ENCODE measurements at places on chromosomes 3 and 15. TPM values are rescaled to one million over a fixed set of nuclear protein-coding genes. Genes with fewer than 3 reads are reported as not detected.

FAM107A gene
- total RNA-seq: not detected

- DNase-seq: no peak
Measured at GRCh38 chr15:73540161-73540560, 93.0 kb downstream of the NPTN start.

DNA sequence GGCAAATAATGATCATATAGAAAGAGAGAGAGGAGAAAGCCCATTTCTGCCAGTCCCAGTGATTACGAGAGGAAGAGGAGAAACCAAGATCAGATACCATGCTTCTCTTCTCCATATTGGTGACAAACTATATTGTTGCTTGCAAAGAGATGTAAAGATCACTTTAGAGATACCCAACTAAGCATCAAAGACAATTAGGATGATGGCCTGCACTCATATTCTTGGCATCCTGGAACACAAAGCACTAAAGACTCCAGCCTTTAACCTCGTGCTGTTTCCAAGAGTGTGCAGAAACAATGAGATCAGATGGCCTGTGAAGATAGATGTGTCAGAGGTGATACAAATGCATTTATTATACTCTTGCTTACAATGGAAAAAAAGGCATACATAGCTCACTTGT lies 170.7 kb upstream of the TP63 start:
- DNase-seq: no peak

- DNase-seq: no peak
Measured at GRCh38 chr15:88127432-88127790, 129.1 kb downstream of the NTRK3 start.

SCN11A gene
- 0.08 TPM for total RNA-seq

ECE2 gene
- not detected for total RNA-seq

DNA sequence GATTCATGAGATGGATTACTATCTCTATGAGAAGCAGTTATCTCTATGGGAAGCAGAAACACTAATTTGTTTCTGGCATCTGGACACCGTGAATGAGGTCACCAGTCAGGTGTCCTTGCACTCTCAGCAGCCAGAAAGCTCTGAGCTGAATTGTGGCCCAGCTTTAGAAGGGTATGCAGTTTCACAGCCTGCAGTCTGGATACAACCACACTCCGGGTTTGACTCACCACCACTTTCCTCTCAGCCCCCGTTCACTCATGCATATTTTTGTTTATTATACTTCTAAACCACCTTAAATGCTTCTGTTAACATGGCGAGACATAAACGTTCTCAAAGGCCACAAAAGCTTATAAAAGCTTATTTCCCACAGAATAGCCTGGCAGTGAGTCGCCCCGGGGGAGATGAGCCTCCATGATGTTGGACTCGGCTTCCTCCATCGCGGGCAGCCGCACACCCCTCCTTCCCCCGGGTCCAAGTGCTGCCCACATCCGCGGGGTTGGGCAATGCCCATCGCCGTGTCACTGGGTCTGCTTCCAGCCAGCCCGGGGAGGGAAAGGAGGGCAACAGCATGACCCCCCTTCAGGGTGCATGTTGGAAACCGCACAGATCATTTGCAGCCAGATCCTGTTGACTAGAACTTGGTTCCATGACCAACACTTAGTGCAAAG lies 16.8 kb upstream of the SLC41A3 start:
- no peak for DNase-seq

DNA sequence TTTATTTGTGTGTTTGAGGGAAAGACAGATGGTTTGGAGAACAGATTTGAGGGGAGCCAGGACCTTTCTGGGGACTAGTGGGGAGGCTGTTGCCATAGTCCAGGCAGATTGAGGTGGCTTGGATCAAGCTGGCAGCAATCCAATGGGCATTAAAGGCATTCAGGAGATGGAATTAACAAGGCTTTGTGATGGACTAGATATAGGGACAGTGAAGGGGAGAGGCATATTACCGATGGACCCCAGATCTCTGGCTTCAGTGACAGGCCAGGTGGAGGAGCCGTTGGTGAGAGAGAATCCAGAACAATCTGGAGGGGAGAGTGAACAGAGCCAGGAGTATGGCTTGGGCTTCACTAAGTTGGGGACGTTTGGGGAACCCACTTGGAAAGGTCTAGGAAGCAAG lies 124.8 kb downstream of the EEFSEC start:
- no peak for DNase-seq

PPP2R3A gene
- 0.44 TPM for total RNA-seq

NR2E3 gene
- not detected for total RNA-seq

DNA sequence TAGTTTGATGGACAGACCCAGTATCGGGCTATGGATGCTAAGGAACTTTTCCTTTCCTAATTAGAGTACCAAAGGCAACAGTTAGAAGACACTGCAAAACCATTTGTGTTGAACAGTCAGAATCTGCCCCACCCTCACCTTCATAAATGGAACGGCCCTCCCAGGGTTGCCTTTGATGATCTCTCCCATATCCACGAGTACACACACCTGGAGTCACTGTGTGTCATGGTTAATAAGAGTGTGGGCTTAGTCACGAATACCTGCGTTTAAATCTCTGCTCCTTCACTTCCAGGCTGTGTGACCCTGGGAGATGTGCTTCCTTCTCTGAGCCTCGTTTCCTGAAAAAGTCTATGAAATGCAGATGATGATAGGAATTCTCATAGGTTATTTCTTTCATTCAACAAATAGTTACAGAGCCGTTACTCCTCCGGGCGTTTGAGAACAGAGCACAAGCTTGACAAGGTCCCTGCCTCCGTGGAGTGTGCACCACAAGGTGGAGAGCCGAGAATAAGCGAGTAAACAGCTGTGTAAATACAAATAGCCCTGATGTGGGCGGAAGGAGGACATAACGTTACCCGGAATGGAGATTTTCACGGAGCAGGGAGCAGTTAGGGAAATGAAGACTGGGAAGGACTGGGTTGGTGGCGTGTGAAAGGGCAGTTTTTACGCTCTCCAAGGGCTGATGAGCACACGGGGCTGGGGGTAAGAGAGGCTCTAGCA lies 6.7 kb downstream of the SLC51A start:
- DNase-seq: no peak

SLC51B gene
- not detected for total RNA-seq

COLQ gene
- total RNA-seq: 0.74 TPM

DNA sequence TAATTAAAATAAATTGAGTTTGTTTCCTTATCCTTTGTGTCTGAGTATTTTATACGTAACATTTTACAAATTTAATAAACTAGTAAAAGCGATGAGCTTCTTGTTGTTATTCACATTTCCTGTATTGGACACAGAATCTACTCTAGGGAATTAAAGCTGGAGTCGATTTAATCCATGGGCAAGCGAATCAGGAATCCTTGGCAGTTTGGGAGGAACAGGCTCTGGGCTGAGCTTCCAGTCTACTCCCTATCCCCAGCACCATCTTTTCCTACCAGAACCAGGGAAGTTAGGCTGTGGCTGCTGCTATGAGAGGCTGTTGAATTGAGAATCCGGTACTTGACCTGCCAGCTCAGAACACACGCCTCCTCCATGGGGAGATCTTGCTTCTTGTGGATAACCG lies 437.3 kb upstream of the TPM1 start:
- no peak for DNase-seq

COL8A1 gene
- total RNA-seq: not detected

CHRNA3 gene
- not detected for total RNA-seq

DNA sequence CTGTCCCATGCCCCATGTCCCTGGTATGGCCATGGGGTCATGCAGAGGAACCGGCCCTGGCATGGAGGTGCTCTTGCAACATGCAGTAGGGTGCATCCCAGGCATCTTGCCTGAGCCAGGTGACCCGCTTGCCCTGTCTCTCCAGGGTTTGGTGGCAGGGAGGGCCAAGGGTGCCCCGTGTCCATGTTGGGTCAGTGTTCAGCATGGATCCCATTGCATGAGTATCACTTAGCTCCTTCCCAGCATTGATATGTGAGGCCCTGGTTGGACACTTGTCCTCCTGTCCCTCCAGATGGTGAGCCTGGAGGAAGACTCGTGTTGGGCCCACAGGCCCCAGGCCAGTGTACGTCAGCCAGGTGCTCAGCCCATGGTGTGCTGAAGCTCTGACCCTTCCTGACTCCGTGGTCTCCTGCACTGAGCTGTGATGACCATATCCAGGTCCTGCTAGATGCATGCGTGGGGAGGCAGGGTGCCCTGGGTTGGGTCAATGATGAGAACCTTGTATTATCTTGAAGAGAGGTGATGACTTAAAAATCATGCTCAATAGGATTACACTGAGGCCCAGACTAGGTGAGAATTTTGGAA lies 205.0 kb downstream of the UBE3A start:
- DNase-seq: no peak

FANCD2 gene
- 85.1 TPM for total RNA-seq

- no peak for DNase-seq
Measured at GRCh38 chr3:65939801-65940246, 98.9 kb downstream of the MAGI1 start.

DNA sequence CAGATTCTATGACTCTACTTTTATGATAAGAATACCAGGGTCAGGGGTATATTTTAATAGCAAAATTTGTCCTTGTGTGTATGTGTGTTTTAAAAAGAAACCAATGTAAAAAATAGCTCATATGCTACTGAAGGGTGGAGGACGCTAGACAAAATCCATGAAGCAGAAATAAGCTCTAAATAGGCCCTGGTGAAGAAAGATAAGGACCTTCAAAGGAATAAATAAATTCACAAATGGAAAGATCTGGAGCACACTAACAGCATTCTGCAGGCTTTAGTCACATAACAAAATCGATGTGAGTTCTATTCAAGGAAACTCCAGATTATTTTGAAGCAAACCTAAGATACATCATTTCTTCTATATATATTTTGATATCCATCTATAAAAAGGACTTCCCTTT lies 27.2 kb upstream of the ATP11B start:
- no peak for DNase-seq

SLC22A14 gene
- not detected for total RNA-seq

DNA sequence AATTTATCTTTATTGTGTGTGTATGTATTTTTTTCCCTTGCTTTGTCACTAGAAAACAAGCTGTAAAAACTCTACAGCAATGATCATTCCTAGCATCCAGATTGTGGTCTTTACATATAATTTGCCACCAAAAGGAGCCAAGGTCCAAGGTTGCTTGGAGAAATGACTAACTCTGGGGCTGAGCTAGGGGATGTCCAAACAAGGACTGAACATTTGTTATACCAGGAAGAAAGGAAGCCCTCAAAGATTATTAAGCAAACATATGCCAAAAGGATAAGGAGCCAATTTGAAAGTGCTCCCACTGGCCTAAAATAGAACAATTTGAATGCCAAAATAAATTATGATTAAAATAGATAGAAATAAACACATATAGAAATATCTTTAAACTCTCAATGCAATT lies 293.3 kb downstream of the ZIC1 start:
- no peak for DNase-seq

GRCh38 chr3:45817831-45818522 lies 21.6 kb upstream of the SLC6A20 start:
- DNase-seq: no peak

DNA sequence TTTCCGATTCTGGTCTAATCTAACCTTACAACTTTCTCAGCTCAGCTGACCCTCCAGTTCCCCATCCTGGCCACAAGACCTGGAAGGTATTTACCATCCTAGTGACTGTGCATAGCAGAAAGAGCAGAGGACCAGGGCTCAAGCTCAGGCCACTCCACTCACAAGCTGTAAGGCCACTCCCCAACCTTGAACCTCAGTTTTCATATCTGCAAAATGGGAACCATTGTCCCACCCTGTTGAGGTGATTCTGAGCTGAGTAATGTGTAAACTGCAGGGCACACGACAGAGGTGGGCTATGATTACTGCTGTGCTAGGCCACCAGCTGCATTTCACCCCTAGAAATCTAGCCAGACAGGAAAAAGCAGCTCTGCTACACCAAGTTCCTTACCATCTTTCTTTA lies 21.7 kb downstream of the TMEM40 start:
- no peak for DNase-seq

LCMT2 gene
- total RNA-seq: 14.3 TPM

- DNase-seq: peak; percentile 47
Measured at GRCh38 chr3:49476563-49476962, 6.5 kb downstream of the DAG1 start.

- no peak for DNase-seq
Measured at GRCh38 chr3:40167958-40168357, 141.5 kb upstream of the EIF1B start.

DNA sequence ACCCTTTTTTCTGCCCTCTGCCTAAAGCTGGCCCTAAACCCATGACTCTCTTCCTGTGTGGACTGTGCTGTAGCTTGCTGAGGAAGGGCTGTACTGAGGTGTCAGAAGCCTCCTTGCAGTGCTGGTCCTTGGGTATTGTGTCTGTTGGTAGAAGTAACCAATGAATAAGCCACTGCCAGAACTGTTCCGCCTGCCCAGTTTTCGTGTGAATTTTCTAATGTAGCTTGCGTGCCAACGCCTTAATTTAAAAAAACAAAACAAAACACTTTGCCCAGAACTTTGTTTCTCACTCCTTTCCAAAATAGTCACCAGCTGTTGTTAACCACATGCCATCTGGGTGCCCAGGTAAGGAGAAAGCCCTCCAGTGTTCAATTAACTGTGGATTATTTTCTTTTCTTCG lies 101.9 kb downstream of the KLHL25 start:
- DNase-seq: no peak

CFAP20DC gene
- total RNA-seq: 1.6 TPM

DNA sequence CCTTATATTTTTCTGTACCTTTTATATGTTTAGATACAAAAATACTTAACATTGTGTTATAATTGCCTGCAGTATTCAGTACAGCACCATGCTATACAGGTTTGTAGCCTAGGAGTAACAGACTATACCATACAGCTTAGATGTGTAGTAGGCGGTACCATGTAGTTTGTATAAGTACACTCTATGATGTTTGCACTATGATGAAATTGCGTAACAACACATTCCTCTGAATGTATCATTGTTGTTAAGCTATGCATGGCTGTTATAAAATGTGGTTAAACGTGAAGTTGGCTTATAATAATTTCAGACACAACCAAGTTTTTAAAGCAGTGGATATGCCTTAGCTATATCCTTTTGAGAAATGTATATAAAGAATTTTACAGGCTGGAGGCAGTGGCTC lies 328.3 kb downstream of the PLCL2 start:
- no peak for DNase-seq

DNA sequence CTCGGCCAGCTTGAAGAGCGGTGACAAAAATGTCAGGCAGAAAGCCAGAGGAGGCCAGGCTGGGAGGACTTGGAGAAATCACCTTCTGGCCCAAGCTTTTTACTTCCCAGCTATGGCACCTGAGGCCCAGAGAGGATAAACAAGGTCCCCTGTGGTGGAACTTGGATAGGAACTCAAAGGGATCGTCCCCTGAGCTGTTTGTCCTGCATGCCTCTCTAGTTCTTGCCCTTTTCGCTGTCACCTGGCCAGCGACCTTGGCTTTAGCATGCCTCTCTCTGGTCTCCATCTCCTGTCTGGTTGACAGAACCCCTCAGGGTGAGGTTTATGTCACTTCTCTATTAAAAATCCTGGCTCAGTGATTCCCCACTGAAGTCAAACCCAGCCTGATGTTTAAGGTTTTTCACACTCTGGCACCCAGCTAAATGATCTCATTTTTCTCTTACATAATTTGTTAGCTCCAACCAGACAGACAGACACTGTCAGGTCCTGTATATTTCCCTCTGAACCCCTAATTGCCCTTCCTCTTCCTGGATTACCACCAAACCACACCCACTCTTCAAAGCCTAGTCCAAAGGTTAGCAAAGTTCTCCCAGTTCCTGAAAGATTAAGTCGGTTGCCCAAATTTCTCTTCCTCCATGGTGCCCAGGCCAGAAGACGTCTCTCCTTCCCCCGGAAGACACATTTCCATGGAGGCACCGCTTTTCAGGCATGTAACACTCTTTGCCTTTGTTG lies 169.1 kb downstream of the FAM43A start:
- DNase-seq: no peak

GRCh38 chr15:44580105-44580504 lies 43.2 kb downstream of the EIF3J start:
- DNase-seq: no peak

All from activated naive CD8-positive, alpha-beta T cell treated with anti-CD3 and anti-CD28 coated beads for 36 hours (primary cell).